ENCODE measurements at places on chromosomes 6 and 20.

DNA sequence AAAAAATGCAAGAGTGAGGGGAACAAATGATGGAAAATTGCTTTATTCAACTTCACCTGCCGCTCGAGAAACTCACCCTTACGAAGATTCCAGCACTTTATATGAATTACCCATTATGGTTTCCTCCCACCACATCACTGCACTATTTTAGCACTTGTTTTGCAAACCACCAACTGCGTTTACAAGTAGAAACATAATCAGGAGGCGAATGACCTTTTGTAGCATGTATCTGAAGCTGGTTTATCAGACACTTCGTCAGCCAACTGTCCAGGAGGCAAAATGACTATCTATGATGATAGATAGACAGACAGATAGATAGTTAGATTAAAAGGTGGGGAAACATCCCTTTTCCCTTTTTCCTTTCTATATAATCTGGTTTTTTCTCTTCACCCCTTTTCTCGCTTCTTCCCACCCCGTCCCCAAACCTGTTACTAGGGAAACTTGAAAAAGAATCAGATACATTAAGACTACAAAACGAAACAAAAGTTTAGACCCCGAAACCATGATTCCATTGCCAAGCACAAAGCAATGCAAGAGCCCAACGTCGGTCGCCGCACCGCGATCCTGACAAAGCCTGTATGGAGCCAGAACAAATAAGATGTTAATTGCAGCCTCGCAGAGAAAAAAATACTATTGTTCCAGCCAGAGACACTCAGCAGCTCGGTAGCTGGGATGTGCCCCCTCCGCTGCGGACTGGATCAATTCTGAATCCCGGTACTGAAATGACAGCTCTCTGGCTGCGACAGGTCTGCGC is 933 bp upstream of the ADGRB3 start:
- no peak for DNase-seq

DNA sequence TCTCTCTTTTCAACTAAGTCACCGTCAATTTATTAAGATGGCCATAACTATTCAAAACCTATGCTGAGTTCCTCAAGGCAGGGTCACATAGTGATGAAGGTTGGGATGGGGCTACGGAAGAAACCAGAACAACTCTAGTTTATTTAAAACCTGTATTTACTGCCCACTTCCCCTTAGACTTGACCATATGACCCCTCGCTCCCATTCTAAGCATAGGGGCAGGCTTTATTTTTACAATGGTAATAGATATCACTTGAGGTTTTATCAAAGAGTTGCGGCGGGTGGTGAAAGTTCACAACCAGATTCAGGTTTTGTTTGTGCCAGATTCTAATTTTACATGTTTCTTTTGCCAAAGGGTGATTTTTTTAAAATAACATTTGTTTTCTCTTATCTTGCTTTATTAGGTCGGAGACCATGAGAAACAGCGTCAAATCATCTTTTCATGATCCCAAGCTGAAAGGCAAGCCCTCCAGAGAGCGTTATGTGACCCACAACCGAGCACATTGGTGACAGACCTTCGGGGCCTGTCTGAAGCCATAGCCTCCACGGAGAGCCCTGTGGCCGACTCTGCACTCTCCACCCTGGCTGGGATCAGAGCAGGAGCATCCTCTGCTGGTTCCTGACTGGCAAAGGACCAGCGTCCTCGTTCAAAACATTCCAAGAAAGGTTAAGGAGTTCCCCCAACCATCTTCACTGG is 5.5 kb downstream of the EDN1 start:
- DNase-seq, result no peak

DNA sequence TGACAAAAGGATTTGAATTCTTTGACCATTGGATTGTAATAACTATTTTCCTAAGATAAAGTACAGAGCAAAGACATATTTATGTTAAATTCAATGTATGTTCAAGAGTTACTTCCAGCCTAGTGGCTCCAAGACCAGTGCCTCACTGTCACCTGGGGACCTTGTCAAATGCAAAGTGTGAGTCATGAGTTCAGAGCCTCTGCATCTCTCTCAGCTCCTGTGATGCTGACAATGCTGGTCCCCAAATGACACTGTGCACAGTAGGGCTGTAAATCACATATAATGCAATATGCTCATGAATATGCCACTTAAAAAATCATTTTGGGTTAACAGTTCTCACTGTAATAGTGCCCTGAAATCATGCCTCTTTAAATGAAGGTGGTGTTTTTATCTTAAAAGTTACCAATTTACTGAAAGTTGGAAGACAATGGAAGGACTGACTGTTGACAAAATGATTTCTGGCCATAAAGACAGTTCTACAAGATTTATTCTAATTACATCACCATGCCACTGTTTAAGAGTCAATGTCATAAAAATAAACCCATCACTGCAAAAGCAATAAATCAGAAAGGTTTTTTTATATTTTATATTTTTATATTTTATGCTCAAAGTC is 62.1 kb downstream of the NRSN1 start:
- no peak for DNase-seq

DNA sequence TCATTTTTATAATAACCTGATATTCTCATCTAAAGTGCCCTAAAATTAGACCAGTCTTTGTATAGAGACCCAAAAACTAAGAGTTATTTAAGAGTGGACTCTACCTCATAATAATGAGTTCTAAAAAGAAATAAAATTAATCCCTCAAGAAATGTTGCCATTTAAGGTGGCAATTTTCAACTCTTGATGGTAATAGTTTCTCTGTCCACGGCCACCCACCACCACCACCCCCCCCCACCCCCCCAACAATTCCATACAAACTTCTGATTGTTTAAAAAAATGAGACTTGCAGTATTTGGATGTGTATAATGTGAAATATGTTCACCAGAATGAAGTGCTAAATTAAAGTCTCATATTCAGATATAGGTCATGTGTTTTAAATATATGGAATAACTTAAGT is 2.4 kb downstream of the MAP7 start:
- DNase-seq, result no peak

DNA sequence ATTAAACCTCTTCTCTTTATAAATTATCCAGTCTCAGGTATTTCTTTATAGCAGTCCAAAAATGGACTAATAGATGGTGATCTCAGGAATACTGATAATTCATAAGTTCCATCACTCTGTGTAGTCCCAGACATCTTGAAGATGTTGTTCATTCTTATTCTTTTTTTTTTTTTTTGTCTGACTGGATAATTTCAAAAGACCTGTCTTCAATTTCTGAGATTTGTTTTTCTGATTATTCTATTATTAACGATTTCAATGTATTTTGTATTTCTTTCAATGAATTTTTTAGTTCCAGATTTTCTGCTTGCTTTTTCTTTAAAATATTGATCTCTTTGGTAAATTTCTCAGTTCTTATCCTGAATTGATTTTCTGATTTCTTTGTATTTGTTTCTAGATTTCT is 29.7 kb upstream of the ZNF337 start:
- no peak for DNase-seq

DNA sequence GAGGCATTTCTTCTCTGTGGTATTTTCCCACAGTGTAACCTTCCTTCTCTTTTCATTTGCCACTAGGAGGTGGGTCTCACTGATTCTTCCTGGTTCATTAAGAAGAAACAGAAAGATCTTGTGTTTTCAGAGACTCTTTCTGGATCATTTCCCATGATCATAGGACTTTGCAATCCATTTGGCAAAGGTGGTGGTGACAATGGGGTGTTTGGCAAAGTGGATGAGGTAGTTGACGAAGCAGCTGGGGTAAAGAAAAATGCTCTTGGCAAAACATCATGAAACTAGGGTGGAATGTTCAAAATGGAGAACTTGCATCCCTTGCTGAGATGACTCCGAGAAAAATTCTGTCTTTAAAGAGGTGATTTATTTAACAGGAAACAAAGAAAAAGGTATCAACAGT is 50.6 kb downstream of the TRAF3IP2 start:
- DNase-seq, result no peak

DNA sequence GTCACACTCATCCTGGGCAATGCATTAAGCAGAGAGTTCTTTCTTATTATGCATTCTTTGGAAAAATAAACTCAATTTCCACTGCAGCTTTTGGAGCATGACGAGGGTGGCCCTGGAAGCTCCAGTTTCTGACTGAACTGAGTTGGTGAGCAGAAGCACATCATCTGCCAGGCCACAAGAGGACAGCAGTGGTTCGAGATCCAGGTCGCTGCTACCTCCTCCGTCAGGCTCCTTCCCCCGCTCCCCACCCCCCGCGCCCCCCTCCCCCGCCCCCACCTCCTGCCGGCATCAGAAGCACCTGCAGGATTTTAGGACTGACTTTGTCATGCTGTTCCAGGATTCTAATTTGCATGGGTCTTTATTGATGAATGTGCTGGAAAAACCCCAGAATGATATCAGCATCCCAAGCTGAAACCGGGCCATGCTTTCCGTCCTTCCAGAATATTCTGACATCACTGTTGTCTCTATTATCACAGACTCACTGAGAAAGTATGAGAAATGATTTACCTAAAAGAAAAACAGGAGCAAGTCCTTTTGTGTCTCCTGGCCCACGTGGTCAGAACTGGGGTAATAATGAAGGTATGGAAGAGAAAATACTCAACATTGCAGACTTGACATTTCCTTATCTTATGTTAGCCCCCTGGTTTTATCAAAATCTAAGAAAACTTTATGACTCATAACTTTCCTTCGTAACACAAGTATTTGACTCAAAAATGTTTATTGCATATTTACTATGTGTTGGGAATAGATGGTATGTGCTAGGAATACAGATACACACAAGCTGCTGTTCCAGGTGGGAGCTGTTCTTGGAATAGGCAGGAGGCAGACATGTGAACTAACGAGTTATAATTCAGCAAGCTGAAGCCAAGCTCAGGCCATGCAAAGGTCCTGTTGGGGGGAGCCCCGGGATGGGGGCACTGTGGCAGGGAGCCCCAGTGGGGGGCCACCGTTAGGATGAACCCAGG is 220.2 kb upstream of the EXOC2 start:
- DNase-seq, result no peak

DNA sequence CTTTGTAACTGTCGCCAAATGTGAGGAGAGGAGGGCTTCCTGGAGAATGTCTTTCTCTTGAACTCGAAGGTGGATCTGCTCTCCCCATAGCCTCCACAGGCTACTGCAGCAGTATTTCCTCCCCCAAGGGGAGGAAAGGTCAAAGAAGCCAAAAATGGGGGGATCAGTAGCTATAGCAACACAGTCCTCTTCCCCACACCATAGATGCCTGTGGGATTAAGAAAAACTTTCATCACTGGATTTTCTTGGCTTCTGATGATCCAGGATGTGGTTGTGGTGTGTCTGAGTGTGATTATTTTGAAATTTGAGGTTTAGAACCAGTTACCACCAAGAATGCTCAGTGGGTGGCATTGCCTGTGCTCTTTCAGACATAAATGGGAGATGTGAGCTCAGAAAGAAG is 140.1 kb upstream of the SPACA1 start:
- no peak for DNase-seq

DNA sequence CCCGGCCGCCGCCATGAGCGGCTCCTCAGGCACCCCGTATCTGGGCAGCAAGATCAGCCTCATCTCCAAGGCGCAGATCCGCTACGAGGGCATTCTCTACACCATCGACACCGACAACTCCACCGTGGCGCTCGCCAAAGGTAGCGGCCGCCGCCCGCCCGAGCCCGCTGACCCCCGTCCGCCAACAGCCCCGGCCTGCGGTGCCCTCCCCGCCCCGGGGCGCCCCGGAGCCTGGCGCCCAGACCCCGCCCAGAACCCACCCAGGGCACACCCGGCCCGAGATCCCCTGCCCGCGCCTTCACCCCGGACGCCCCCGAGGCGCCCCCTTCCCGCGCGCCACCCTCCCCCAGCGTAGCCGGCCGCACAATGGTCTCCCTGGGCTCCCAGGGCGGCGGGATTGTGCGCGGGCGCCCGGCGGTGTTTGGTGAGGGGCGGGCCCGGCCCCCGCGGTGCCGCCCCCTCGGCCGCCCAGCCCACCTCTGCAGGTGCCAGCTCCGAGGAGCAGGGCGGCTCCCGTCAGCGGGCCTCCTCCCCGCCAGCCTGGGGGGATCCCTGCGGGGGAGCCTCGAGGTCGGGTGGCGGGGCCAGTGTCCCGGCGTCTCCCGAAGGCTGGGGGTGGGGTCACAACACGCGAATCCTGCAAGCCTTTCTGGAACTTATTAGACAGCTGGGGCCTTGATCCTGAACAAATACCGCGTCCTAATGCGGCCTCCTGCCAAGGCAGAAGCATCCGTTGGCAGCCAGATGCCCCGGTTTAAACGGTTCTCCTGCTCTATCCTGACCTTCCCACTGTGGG is 577 bp downstream of the LSM14B start:
- no peak for DNase-seq

DNA sequence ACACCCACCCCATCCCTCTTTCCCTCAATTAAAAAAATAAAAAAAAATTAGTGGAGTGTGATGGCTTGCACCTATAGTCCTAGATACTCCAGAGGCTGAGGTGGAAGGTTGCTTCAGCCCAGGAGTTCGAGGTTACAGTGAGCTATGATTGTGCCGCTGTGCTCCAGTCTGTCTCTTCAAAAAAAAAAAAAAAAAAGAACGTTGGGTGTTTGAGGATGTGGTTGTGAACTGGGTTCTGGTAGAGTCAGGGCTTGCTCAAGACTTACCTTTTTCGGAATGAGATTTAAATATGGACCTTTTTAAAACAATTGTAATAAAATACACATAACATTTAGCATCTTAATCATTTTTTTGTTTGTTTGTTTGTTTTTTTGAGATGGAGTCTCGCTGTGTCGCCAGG is 211.9 kb downstream of the OR2B2 start:
- DNase-seq, result no peak

- DNase-seq, result no peak
Observed at GRCh38 chr6:165268987-165269386, 40.4 kb downstream of the C6orf118 start.

GRCh38 chr6:52155791-52156576 is 30.2 kb upstream of the IL17A start:
- no peak for DNase-seq

- DNase-seq, result no peak
Observed at GRCh38 chr6:98821756-98822405, 12.5 kb upstream of the POU3F2 start.

GRCh38 chr6:154435400-154435945 is 75.0 kb downstream of the CNKSR3 start:
- no peak for DNase-seq

DNA sequence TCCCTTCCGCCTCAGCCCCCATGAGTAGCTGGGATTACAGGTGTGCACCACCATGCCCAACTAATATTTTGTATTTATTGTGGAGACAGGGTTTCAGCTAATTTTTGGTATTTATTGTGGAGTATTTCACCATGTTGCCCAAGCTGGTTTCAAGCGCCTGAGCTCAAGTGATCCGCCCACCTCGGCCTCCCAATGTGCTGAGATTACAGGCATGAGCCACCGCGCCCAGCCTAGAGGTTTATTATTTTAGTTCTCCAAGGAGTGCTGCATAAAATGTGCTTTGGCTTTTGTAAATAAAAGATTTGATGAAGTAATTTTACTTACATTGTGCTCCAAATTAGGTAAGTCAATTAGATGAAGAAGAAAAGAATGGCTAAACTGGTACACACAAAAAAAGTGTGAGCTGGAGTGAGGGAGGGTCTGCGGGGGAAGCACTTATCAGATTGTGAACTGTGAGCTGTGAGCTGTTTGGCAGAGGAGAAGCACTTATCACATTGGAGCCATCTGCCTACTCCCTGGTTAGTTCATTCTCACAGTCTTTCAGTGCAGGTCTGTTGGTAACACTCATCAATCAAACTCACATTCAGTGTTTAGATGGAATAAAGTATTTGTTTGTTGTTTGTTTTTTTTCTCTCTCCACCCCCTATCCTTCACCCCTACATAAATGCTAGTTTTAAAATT is 398.0 kb downstream of the EPHA7 start:
- no peak for DNase-seq

GRCh38 chr6:140811642-140812041 is 1321.1 kb upstream of the GJE1 start:
- DNase-seq, result no peak
